ENCODE measurements at places on chromosomes 5 and 9.

- no peak for DNase-seq
These were observed 118.1 kb upstream of the ERCC6L2 start for GRCh38 chr9:95757439-95757838.

DNA sequence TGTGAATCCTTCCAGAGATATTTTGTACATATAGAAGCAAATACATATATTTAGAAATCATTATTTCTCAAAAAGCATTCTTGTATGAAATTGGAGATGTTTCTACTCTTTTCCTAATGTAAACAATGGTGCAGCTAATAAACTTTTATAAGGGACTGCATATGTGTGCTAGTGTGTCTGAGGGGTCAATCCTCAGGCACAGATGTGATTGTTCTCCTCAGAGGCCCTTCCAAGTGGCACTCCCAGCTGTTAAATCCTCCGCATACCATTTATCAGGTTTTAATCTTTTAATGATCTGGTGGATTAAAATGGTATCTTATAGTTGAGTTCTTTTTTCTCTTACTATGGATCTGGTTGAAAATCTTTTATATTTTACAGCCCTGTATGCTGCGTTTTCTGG lies 5.6 kb upstream of the OMD start:
- no peak for DNase-seq

GRCh38 chr5:138872841-138873465 lies 2.2 kb downstream of the LRRTM2 start:
- DNase-seq = no peak

DNA sequence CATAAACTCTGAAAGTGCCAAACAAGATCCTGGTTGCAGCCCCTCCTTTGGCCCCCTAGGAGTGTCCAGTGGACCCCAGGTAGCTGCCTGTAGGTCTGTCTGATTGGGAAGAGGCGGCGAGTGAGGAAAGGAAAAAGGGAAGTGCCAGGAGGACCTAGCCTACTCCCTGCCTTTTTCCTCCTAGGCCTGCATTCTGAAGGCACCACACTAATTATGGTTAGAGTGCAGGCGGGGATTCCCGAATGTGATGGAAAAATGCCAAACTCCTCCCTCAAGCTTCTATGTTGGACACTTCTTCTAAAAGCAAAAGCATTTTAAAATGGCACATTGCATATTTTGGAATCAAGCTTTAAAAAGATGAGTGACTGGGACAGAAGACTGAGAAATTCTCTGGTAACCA lies 83.2 kb upstream of the SMIM15 start:
- DNase-seq = no peak

- DNase-seq = no peak
These were observed 69.1 kb downstream of the ADAMTS2 start for GRCh38 chr5:179275941-179276837.

DNA sequence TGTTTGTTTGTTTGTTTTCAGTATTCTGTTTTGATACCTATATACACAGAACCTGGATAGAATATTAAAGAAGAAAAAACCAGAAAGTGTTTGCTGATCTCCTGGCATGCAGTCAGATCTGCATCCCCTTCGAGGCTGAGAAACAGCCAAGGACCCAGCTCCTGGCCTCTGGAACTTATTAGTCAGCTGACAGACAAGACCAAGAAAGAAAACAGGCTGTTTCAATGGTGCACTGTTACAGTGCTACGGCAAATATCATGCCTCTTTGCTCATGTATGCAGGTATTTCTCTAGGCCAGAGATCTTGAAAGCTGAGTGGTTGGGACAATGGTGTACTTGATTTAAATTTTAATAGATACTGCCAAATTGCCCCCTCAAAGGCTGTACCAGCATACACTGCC lies 95.0 kb downstream of the C5orf15 start:
- DNase-seq = no peak

GRCh38 chr5:112682621-112683061 lies 55.0 kb upstream of the APC start:
- DNase-seq = no peak

GRCh38 chr5:115190388-115190787 lies 20.7 kb upstream of the TRIM36 start:
- DNase-seq = no peak

DNA sequence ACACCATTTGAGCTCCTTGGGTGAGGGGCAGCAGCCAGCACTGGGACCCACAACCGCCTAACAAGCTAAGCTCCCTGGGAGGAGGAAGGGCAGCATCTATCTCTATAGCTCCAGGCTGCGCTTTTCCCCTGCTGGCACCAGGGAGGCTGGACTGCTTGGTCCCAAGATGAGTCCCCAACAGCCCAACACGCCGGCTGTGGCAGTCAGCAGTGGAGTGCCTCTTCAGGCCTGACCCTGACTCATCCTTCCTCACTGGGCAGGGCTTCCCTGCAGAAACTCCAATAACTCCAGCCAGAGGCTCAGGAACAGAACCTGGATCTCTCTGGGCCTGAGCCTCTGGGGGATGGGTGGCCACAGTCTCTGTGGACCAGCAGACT lies 113.7 kb upstream of the ADAMTS16 start:
- DNase-seq = no peak

All from activated gamma-delta T cell (primary cell).